ENCODE measurements at places on chromosomes 6 and 20. TPM values are rescaled to one million over a fixed set of nuclear protein-coding genes. Genes with fewer than 3 reads are reported as not detected.

The SLC13A3 gene
- total RNA-seq: under 0.01 TPM

The ACTL10 gene
- 0.95 TPM for total RNA-seq

The MAP3K5 gene
- 2.3 TPM for total RNA-seq

The SLC17A2 gene
- not detected for total RNA-seq

The GLP1R gene
- total RNA-seq: not detected

The GPX5 gene
- total RNA-seq: not detected

The CPNE5 gene
- total RNA-seq: 4.2 TPM

The TRIM31 gene
- not detected for total RNA-seq

The C20orf202 gene
- total RNA-seq: 0.17 TPM

Measured in dermis lymphatic vessel endothelial cell (primary cell).